B cell (primary cell): ENCODE measurements at places on chromosomes 1 and 21.

DNA sequence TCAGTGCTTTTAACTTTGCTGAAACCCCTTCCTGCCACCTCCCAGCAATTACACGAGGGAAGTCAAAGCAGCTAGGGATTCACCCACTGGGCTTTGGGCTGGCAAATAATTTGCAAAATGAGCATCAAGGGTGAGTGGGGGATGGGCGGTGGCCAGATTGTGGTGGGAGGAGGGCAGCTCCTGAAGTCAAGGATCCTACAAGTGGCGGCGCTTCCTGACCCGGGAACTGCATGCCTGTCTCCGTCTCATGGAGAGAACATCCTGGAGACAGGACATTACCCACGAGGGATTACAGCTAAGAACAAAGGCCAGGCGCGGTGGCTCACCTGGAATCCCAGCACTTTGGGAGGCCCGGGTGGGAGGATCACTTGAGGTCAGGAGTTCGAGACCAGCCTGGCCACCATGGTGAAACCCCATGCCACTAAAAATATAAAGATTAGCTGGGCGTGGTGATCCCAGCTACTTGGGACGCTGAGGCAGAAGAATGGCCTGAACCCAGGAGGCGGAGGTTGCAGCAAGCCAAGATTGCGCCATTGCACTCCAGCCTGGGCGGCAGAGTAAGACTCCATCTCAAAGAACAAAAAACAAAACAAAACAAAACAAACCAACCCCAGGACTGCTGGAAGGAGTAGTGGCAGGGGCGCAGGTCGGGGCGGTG, 12.9 kb downstream of the TTC34 start:
- H3K4me1 ChIP-seq = peaks cover 3% of the 10 kb centered on the region
- H3K4me3 ChIP-seq = no peak overlapping the region
- DNase-seq = no peak
- H3K36me3 ChIP-seq = no peaks in the 10 kb centered on the region

GRCh38 chr21:42236693-42237092, 17.8 kb downstream of the ABCG1 start:
- peaks cover 68% of the 10 kb centered on the region for H3K4me1 ChIP-seq
- no peak overlapping the region for H3K4me3 ChIP-seq
- no peak overlapping the region for H3K27ac ChIP-seq
- DNase-seq = no peak

GRCh38 chr1:231487019-231487418, 41.5 kb upstream of the TSNAX start:
- DNase-seq = no peak
- H3K36me3 ChIP-seq = no peaks in the 10 kb centered on the region
- H3K27ac ChIP-seq = no peak overlapping the region
- H3K27me3 ChIP-seq = no peaks in the 10 kb centered on the region
- no peaks in the 10 kb centered on the region for H3K4me1 ChIP-seq

- no peak overlapping the region for H3K4me3 ChIP-seq
- H3K4me1 ChIP-seq = no peaks in the 10 kb centered on the region
- no peak for DNase-seq
- H3K27ac ChIP-seq = no peak overlapping the region
- no peaks in the 10 kb centered on the region for H3K36me3 ChIP-seq
Observed at GRCh38 chr1:226512076-226512728, 36.4 kb upstream of the STUM start.

DNA sequence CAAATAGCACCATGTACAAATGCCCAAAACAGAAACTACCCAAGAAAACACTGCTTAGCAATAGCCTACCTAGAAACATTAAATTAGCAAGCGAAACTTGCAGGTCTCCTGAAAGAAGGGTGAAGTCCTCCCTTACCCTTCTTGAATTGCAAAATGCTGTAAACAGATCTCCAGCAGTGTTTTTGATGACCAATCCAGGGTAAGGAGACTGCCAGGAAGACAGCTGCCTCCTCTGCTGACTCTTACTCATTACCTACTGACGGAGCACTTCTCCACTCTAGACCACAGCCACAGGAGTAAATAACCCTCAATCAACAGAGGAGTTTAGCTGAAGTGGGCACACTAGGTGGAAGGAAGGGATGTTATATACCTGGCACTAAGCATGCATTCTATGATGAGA, 32.2 kb upstream of the GADD45A start:
- DNase-seq = no peak
- no peak overlapping the region for H3K27ac ChIP-seq
- no peaks in the 10 kb centered on the region for H3K4me1 ChIP-seq

DNA sequence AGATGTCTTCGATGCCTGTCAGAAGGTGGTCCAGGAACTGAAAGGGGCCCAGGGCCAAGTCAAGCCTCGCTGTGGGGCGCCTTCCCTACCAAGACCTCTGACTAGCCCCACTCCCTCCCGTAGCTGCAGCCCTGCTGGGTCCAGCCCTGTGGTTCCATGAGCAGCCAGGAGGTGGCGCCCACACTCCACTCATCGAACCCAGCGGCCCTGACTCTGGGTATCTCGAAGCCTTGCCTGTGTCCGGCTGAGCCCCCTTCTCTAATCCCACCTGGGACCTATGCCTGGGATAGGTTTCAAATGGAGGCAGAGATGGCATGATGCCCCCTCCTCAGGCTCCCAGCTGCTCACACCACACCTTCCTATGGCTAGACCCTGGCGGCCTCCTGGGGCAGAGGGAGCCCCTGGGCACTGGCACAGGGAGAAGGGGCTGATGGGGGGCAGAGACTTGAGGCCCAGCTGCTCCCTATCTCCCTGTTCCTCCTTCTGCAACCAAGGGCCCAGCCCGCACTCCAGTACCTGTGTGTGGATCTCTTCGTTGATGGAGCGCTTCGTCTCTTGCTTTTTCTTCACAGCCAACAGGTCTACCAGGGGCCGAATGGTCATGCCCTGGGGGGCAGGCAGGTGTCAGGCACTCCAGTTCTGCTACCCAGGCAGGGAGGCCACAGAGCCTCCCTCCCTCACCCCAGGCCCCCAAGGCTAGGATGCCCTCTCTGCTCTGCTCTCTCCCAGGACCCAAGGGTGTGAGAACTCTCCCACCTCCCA, 52.0 kb downstream of the SLC9A1 start:
- no peaks in the 10 kb centered on the region for H3K36me3 ChIP-seq
- DNase-seq = peak; percentile 85
- peaks cover 41% of the 10 kb centered on the region for H3K4me1 ChIP-seq
- H3K4me3 ChIP-seq = no peak overlapping the region
- H3K27me3 ChIP-seq = no peaks in the 10 kb centered on the region
